ENCODE measurements at places on chromosomes 5 and 9.

DNA sequence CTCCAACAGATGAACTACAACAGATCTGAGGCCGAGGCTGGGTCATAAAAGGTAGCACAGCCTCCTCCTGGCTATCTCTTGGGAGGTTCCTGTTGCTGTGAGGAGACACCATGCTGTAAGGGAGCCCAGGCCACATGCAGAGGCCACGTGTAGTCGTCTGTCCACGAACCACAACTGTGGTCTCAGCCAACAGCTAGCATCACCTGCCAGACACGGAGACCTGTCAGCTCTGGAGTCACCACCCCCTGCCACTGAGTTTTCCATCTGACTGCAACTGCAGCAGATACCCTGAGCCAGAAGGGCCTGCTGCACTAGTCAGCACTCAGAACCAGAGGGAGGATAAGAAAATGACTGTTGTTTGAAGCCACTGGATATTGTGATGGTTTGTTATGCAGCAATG lies 12.7 kb upstream of the GOLM1 start:
- no peak for DNase-seq

- DNase-seq, result no peak
These were observed 34.1 kb upstream of the RAI14 start for GRCh38 chr5:34622098-34622400.

DNA sequence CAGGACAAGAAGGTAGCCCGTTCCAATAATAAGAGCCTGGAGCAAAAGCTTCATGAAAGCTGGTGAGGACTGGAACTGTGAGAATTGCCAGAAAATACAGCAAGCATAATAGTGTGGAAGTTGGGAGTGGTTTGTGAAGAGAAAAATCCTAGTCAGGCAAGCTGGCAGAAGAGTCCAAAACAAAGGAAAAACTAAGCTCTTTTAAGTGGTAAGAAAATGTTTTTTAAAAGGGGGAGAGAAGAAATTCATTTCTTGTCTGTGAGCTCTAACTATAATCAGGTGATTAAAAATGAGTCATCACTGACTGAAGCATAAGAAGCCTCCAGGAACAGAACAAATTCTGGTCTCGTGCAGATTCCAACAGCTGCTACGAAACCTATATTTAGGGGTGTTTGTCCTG lies 102.6 kb downstream of the CAAP1 start:
- DNase-seq, result no peak

- no peak for DNase-seq
These were observed 455.7 kb upstream of the NUDT12 start for GRCh38 chr5:104018299-104018698.

DNA sequence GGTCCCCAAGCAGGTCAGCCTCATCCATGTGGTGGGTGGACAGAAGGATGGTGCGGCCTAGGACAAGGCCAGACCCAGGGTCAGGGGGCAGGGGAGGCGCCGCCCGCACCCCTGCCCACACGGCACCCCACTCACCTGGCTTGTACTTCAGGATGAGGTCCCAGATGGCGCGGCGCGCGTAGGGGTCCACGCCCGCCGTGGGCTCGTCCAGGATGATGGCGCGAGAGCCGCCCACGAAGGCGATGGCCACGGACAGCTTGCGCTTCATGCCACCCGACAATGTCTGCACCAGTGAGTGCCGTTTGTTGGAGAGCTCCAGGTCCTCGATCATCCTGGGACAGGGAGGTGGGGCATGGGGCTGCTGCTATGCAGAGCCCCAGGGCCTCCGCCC lies 12.5 kb downstream of the ABCA2 start:
- DNase-seq, result no peak

DNA sequence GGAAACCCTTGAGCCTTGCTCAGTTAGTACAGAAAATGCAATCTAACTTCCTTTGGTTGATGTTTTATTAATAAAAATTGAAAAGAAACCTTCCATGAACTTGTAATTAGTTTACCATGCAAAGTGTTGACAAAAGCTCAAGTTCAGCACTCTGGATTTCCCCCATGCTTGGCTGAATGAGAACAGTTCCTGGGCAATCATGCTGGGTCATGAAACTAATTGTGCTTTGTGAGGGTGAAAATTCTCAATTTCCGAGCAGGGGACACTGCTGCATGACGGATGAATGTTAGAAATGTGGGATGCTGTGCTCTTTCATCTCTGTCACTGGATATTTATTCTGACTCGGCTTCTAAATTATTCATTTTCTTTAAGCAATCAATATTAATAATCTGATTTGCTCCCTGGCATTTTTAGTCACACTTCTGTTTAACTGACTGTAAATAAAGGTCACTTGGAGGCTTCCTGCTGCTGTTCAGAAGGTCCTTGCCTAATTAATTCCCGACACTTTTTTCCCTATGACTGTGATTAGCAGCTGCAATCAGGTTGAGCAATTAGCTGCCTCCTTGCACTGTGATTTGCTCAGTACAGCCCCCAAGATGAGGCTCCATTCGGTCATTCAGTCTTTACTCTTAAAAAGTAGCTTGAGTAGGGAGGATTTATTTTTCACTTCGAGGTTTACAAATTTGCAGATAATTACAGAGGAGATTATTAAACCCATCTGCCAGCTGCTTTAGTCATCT lies 678.1 kb upstream of the ZNF608 start:
- DNase-seq, result no peak

DNA sequence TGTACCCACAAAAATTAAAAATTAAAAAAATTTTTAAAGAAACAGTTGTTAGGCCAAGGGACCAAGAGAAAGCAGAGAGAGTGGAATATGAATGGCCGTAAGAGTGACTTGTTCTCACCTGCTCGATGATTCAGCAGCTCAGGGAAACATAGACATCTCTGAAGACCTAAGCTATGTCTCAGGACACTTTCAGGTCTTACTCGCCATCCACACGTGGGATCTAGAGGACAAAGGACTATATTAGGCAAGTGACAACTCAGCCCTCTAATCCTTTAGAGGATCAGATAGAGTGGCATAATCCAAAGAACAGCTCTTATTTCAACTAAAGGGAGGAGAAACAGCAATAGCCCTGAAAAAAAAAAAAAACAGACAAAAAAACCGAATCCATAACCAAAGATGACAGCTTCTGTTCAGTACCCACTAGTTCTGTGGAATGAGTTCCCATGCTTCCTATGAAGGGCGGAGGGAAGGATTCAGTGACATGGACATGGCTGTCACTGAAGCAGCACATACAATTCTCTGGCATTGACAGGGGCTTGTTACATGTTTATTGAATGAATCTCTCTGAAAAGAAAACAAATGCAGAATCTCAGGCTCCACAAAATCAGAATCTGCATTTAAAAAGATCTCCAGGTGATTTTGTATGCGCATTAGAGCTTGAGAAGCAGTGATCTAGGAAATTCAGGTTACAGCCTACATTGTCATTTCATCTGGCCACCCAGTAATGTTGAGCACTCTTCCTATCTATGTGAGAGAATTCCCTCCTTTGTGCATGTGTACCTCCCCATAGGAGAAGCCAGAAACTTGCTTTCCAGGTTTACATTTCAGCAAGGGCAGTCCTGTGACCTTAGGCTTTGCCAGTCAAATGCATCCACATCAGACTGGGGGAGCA lies 96.0 kb downstream of the KIAA1958 start:
- DNase-seq, result no peak

DNA sequence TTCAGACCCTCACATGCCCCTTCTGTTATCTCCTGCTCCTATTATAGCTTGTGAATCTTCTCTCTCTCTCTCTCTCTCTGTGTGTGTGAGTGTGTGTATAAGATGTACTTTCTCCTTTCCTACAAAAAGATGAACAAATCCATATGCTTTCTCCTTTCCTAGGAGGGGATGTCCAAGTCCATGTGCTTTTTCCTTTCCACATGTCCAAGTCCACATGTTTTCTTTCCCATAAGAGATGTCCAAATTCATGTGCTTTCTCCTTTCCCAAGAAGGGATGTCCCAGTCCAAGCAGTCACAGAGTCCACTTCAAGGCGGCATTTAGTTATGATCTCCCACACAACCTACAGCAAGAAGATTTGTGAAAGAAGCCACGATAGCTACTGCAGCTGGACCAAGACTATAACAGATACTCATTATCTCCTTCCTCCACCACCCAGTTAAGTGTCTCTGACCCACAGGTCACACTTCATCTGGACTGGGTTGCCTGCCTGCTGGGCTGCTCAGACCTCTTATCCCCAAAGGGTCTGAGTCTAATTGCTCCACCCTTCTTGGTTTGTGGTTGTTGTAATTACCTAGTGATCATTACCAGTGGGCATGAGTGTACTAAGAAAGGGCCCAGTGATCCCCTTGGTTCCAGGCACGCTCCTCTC lies 18.4 kb upstream of the FOXI1 start:
- no peak for DNase-seq

GRCh38 chr9:136757751-136758140 lies 297 bp downstream of the LCN8 start:
- DNase-seq, result no peak

- no peak for DNase-seq
These were observed 117.1 kb downstream of the MED10 start for GRCh38 chr5:6261256-6261655.

GRCh38 chr5:179825655-179826182 lies 5.0 kb downstream of the SQSTM1 start:
- DNase-seq, result no peak

DNA sequence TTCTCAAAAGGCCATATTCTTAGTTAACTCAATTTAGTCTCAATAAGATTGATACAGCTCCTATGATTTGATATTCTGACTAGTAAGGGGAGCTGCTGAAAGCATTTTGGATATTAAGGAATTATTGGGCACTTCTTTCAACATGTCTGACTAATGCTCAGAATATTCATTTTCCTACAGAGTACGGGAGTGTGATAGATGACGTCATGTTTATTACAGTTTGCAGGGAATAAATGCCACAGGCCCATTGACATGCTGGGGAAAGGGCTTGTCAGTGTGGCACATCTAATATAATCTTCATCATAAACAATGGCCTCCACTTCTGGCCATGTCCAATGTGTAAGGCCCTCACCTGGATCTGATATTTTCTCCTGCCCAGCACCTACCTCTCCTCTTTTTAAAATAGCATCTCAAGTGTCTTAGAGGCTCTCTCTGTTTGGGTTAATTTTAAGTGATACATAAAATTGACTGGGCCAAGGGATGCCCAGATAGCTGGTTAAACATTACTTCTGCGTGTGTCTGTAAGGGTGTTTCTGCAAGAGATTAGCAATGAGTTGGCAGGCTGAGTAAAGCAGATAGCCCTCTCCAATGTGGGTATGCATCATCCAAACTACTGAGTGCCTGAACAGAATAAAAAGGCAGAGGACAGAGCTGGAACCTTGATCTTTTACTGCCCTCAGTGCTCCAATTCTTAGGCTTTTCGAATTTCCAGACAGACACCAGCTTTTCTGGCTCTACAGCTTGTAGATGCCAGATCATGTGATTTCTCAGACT lies 99.3 kb downstream of the SLC24A2 start:
- DNase-seq, result no peak

DNA sequence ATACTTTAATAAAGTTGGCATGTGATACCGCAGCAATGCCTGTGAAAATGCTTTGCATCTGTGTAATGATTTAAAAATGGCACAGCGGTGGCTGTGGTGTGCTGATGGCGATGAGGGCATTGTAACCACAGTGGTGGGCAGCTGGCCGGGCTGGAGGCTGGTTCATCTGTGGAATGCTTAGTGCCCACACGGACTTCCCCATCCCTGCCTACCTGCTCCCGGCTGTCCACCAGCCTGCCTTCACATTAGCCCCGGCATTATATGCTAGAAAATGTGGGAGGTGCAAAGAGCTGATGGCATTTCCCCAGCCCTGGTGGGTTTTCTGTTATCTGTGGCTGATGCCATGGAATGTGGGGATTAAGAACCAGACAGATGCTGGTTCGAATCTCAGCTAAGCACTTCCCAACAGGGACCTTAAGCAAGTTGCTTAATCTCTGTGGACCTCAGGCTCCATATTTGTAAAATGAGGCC lies 2.9 kb upstream of the NDST1 start:
- DNase-seq, result no peak

GRCh38 chr5:141355641-141356040 lies 820 bp downstream of the PCDHGA4 start:
- DNase-seq, result no peak

DNA sequence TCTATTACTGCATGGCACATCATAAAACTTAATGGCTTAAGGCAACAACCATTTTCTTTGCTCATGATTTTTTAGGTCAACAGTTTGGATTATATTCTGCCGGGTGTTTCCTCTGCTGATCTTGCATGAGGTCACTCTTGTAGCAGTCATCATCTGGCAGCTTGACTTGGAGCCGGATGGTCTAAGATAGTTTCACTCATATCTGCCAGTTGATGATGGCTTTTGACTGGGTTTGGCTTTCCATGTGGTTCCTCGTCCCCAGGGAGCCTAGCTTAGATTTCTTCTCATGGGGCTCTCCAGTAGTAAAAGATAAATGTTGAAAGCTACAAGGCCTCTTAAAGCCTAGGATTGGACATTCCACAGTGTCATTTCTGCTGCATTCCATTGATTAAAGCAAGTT lies 27.4 kb downstream of the LNPEP start:
- DNase-seq, result no peak

DNA sequence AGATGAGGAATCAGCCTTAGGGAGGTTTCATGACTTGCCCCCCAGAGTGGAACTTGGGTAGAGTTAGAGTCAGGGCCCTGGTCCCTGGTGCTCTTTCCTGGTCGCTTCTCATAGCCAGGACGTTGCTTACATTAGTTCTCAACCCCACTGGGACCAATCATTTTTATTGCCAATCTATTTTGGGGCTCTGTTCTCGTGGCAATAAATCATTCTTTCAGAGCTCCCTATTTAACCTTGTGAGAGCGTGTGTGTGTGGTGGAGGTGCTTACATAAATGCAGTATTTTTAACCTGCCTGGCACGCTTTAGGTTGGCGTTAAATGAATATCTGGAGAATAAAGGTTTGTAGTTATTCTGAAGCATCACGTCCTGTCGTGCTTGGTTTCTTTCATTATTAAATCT lies 4.1 kb downstream of the TRIO start:
- no peak for DNase-seq

DNA sequence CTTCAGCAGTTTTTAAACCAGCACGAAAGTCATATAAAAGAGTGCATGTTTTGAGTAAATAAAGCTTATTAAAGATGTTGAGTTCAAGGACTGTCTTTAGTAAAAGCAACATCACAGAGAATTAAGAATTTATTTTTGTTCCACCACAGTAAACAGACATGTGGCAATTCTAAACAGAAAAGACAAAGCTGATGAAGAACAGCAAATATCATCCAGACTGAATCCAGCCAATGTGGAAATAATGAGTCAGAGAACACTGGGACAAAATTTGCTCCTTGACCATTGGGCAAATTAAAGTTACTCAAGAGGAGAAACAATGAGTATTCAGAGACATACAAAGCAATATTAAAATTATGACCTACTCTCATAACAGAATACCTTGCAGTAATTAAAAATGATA lies 28.8 kb downstream of the OR2K2 start:
- no peak for DNase-seq

GRCh38 chr5:142484821-142485387 lies 160.1 kb upstream of the SPRY4 start:
- no peak for DNase-seq

Data from stimulated activated CD8-positive, alpha-beta memory T cell treated with anti-CD3 and anti-CD28 coated beads, Interleukin-7, amount 100 ng/mL, for 1 hour (primary cell).